Activated T-cell treated with anti-CD3 and anti-CD28 coated beads for 4 hours (primary cell): ENCODE measurements at places on chromosomes 7 and 10.

GRCh38 chr10:63832686-63833085 lies 311.5 kb downstream of the REEP3 start:
- DNase-seq, result no peak

GRCh38 chr7:43531700-43532099 lies 51.2 kb upstream of the STK17A start:
- DNase-seq, result no peak

DNA sequence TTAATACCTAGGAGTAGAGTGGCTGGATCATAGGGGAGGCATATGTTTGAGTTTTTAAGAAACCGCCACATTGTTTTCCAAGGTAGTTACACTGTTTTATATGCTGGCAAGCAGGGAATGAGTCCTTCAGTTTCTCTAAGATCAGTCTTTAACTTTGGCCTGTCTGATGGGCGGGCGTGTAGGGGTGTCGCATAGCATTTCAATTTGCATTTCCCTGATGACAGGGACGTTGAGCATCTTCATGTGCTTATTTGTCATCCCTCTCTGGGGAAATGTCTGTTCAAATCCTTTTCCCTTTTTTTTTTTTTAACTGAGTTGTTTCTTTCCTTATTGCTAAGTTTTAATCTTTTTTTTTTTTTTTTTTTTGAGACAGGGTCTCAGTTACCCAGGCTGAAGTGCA lies 9.8 kb downstream of the MTG1 start:
- no peak for DNase-seq

DNA sequence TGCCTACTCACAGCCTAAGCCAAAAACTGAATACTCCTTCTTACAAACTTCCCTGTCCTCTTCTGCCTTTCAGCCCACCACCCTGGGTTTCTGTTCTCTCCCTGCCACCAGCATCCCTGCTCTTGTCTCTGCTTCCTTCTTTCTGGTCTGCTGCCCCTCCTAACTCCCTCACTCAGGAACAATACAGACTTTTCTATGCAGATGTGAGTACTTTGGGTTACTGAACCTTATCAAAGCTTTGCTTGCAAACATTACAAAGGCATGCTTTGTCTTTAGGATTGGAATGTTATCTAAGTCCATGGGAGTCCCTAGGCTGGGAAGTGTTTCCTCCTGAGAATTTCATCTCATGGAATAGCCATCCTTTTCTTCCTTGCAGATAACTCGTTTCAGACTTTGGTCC lies 28.9 kb downstream of the CNNM1 start:
- no peak for DNase-seq

GRCh38 chr7:131895541-131896164 lies 339.2 kb upstream of the PODXL start:
- no peak for DNase-seq

- no peak for DNase-seq
Measured at GRCh38 chr10:91340613-91341362, 69.4 kb upstream of the HECTD2 start.

DNA sequence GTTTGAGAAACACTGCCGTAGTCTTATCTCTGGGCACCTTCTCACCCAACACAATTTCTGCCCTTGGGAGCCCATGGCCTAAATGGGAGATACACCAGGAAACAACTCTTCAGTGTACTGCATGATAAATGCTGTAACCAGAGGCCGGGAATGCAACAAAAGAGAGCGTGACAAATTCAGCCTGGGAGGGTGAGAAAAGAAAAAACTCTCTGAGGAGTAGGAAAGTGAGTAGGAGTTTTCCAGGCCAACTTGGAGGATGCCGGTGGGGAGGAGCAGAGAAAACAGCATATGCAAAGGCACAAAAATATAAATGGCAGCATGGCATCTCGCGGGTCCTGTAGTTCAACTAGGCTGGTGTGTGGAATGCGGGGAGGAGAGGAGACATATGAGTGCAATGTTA lies 624.5 kb downstream of the PARD3 start:
- DNase-seq, result no peak

DNA sequence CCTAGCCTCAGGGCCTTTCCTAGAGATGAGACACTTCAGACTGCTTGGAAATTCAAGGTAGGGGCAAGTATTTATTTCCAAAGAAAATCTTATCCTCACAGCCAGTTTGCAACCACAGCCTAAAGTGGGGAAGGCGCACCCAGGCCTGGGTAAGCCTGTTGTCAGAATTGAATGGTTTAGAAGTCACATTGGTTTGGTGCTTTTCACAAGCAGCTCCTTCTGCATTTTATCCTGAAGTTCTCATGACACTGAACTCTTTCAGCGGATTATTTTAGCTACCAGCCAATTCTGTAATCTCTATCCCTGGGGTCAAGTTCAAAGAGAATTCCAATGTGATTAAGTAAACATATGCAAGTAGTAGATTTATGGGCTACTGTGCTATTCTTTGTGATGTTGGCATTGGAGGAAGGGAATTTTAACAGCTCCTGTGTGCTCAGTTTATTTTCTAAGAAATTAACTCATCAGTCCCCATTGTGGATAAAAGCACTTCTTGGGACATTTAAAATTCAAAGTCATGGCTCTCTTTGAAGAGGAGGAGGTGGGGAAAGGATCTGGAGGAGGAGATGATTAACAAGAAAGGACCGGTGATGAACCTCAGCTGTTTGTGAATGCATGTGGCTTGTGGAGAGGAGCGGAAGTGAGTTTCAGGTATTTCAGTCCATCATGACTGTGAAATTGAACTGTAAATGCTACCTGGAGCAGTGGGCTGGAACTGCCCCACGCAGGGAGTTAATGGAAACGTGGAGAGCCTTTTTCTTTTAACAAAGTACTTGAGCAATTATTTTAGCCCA lies 90.2 kb upstream of the CACUL1 start:
- DNase-seq, result no peak

DNA sequence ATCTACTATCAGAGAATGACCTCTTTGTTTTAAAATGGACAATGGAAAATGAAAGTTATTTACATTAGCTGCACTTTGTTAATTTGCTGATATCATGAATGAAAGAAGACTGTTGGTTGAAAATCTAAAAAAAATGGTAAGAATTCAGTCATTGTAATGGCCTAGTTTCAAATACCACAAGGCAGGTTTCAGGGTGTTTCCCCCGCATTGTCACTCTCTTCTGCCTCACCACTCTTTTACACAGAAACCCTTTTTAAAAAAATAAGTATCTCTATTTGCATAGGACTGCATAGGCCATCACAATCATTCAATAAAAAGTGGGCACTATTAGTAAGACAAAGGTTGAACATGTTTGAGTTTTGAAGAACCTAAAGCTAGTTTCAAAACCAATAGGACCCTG lies 737.1 kb downstream of the INHBA start:
- DNase-seq, result no peak

GRCh38 chr7:82114237-82114636 lies 329.3 kb downstream of the CACNA2D1 start:
- no peak for DNase-seq

GRCh38 chr7:139658908-139659675 lies 118.7 kb downstream of the HIPK2 start:
- DNase-seq, result no peak

GRCh38 chr10:92241158-92241500 lies 49.7 kb downstream of the CPEB3 start:
- DNase-seq, result no peak

DNA sequence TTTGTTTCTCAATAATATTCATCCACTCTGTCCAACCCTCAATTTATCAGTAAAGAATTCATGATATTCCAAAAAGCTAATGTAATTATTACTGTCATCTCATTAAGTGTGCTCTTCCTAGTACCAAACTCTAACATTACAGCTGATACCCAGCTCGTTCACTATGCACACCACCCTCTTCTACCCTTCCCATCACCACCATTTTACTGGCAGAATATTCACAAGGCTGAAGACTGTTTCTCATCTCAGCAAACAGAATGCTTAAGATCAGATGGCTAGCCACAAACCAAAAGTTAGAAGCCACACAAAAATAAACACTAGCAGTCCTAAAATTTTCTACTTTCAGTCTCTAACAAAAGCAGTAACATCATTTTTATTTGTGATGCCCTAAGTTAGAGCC lies 121.5 kb downstream of the SRPK2 start:
- DNase-seq, result no peak

DNA sequence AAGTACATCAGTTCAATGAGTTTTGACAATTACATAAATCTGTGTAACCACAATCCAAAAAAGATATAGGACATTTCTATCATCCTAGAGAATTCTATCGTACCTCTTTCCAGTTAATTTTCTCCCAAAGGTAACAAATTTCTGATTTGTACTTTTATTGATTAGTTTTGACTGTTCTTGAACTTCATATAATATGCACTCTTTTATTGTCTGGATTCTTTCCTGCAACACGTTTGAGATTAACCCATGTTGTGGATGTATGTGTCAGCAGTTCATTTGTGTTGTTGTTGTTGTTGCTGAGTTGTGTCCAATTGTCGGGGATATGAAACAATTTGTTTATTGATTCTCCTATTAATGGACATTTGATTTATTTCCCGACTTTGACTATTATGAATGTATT lies 145.9 kb upstream of the WDR11 start:
- DNase-seq, result no peak

- DNase-seq, result no peak
Measured at GRCh38 chr10:102652170-102652916, 8.1 kb downstream of the TRIM8 start.

- no peak for DNase-seq
Measured at GRCh38 chr10:118259288-118259906, 82.7 kb downstream of the FAM204A start.

GRCh38 chr10:72218325-72218724 lies 2.2 kb upstream of the ASCC1 start:
- DNase-seq, result no peak

DNA sequence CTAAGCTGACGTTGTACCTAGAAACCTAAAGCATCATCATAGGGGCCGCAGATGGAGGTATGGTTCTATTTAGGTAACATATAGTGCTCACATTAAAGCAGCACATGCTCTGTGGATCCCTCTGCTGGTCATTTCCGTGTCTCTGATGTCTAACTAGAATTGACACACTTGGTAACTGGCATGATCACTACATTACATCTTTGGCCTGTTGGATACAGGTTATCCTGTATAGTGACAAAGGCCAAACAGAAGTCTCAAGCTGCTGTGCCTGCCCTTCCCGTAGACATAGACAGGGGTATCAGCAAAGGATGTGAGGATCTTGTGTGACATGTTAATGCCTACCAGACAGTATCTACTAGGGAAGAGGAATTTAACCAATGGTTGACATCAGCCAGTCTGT lies 51.2 kb downstream of the KIF5B start:
- no peak for DNase-seq

- no peak for DNase-seq
Measured at GRCh38 chr7:105748701-105749100, 127.7 kb downstream of the ATXN7L1 start.

DNA sequence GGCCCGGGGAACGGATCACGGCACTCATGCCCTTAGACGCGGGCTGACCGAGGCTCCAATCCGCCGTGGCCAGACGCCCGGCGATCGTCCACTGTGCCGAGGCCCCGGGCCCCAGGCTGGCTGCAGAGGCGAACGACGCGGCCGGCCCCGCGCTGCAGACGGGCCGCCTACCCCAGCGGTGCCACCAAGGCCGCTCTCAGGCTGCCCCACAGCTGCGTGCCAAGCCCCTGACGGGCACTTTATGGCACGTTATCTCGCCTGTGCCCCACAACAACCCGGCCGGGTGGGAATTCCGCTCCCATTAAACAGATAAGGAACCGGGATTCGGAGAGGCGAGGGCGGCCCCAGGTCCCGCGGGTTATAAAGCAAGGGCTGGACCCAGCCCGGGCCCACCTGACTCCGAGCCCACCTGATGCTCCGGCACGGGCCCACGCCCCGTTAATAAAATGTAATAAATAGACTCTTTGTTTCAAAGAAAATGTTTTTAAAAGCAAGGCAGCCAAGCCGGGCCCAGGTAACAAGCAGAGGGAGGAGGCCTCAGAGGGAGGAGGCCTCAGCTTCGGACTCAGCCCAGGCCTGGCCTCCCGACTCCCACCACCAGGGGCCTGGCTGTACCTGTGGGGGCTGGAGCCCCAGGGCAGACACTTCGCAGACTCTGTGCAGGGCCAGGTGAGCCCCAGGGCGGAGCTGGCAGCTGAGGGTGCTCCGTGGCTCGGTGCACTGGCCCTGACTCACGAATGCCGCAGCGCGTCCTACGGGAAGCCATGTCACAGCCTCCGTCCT lies 79.7 kb downstream of the FOXL3 start:
- DNase-seq, result no peak

DNA sequence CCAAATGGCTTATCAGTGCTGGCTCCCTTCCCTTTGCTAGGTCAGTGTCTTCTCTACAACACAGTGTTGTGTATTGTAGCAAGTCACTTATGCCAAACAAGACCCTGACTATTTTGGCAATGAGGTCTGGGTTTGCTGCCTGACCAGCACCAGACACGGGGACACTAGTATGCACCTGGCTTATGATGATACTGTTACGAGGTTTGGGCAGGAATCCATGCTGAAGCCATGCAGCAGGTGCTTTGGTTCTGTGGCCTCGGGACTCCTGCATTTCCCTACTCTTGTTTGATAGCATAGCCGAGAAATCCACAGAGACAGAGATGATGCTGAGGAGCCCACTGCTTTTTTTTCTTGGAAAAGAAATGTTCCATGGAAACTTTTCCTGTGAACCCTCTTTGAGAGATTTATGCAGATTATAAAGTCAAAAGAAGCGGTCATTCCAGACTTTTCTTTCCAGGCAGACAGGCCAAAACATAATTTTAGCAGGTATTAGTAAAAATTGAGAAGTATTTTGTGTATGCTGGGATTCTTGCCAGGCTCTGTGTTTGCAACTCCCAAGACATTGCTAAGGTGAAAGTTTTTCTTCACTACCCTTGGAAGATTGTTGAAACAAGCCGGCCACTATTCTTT lies 291.1 kb downstream of the BBS9 start:
- no peak for DNase-seq

GRCh38 chr7:911791-912480 lies 35.6 kb downstream of the GET4 start:
- DNase-seq, result no peak

- DNase-seq, result no peak
Measured at GRCh38 chr10:77911535-77912123, 14.9 kb downstream of the DLG5 start.

DNA sequence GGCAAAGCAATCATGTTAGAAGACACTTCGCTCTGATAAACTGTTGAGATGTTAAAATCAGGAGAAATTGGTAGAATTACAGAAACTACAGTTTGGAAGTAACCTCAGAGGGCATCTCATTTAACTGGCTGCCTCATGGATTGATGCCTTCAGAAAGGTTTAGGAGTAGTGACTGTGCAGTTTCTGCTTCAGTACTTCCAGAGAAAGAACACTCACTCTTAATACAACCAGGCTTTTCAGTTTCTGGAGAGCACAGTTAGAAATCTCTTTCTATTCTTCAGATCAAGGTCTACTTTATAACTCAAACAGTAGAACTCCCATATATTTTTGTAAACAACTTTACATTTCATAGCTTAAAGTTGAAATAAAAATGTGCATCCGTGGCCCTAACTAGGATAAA lies 1358.9 kb upstream of the LRRTM3 start:
- no peak for DNase-seq
